Sciatic nerve (tissue), 2 donors: ENCODE measurements at places on chromosomes 1 and 21. TPM values are rescaled to one million over a fixed set of nuclear protein-coding genes. Genes with fewer than 3 reads are reported as not detected.
A peak's percentile ranks its signal among the peaks of the same experiment; 100 is the strongest.

DNA sequence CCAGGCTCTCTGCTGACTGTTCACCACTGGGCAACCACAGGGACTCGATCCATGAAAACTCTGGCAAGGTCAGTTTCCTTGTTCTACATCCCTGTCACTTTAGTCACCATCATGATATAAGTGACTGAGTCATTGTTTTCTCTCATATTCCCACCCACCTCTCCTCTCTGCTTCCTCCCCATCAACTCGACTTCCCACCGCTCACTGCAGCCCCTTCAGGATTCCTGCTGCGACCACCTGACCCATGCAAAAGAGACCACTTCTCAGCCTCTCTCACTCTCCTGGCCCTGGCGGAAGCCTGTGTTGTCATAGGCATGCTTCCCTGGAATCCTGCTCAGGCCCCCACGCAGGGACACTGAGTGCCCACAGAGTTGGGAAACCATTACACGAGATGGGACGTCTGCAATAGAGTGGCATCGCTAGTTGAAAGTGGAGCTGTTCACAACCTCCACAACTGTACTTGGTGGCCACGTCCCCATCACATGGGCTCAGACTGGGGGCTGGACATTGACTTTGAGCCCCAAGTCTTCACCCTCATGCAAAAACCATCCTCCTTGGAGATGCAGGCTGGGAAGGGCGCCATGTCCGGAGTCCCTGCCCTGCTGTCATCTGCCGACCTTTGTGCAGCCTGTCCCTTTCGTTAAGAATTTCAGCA lies 1.8 kb upstream of the TFF2 start:
- peak; percentile 35 for DNase-seq

KIAA1614 gene
- 14.9 TPM for total RNA-seq

GBP5 gene
- 6.4 TPM for total RNA-seq

CFHR1 gene
- 1.3 TPM for total RNA-seq

TNNI3K gene
- total RNA-seq, result 9.6 TPM

KCNJ15 gene
- total RNA-seq, result 9.3 TPM

DNA sequence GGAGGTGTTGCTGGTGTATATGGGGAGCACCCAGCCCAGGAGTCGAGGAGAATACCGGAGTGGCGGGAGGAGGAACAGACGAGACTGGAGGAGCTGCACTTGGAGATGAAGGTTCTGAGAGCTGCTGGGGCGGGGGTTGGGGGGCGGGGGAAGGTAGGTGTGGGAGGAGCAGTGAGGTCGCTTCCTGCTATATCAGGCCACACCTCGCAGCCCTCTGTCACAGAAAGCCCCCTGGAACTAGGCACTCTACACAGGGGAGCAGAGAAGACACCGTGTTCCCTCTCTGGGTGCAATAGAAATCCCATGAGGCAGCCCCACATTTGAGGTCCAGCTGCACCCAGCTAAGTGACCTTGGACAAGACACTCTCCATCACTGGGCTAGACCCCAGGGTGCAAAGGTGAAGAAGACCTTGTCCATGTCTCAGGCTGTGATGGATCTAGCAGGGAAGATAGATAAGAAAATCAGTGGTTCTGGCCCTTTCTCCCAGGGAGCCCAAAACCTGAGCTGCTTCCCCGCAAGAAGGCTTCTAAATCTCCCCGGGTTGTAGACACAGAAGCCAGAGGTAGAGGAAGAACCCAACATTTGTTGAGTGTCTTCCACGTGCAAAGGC lies 155.8 kb upstream of the EDN2 start:
- DNase-seq, result no peak

DNA sequence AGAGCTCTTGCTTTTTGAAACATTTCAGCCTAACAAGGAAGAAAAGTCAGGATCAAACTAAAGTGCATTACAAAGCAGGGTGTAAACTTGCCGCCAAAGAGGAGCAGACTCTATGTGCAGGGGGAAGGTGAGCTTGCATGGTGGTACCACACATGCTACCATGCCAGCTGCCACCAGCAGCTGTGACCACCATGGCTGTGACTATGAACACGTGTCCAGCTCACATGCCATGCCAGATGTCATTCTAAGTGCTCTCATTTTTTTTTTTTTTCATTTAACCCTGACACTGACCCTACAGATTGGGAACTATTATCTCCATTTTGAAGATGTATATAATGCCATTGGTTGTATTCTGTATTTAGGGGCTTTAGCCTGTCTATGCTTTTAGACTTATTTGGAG lies 79.0 kb downstream of the PCP4 start:
- DNase-seq, result no peak

GRCh38 chr21:33325222-33326067 lies 675 bp downstream of the IFNAR1 start:
- DNase-seq, result peak; percentile 84

- no peak for DNase-seq
Measured at GRCh38 chr1:221638595-221638994, 103.3 kb downstream of the DUSP10 start.

DNA sequence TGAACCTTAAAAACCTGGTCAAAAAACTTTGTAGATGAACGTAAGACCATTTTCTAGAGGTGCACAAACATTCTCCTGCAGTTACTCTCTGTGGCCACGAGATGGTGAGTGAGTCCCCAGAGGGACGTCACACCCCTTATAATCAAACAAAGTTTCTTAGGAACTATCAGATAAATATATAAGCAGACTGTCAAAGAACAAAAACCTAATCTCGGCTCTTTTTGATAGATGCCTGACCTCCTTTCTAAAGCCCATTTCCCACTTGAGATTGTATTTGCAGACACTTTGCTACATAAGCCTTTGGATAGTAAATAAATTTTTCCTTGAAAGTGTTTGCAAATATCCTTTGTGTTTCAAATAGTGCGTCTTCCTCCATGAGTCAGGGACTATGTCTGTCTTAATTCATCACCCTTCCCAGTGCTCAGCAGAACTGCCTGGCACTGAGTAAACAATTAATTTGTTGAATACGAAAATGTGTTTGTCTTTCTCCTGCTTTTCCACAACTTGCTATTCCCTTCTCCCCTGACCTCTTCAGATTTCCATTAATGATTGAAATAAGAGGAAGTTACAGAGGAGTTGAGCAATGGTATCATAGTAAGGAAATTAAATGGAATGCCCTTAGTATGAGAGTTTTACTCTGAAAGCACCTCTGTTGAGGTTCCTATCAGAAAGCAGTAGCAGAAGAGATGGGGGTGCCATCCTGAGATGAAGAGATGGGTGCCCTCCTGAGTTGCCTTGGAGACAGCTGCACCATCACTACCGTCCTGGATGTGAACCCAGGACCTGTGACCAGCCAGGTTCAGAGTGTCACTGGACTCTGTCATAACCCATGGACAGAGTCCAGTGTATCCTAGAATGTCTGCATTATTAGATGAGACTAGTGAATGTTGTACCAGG lies 57.8 kb upstream of the RAVER2 start:
- no peak for DNase-seq

USH2A gene
- total RNA-seq, result 0.04 TPM

MRPL20 gene
- 75.6 TPM for total RNA-seq

SLAMF1 gene
- 0.71 TPM for total RNA-seq

NEXN gene
- 10.6 TPM for total RNA-seq

GRCh38 chr1:111515291-111516004 lies 12.0 kb upstream of the ADORA3 start:
- DNase-seq, result peak; percentile 80

DNA sequence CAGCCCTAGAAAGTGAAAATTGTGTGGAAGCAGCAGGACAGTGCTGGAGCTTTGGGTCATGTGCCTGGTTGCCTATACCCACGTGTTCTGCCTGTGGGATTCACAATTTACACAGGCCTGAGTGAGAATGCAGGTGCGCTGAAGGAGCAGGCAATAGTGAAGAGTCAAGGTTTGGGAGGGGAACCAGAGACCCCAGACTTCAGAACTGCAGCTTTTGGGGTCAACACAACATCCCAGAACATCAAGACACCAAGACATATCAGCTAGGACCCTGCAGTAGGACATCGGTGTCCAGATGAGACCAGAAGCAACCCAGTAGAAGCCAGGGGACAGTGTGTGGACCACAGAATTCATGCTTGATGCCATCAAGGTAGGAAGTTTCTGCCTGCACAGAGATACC lies 29.1 kb upstream of the CNIH3 start:
- DNase-seq, result no peak

GRCh38 chr1:63914706-63915105 lies 140.9 kb downstream of the ROR1 start:
- no peak for DNase-seq

ATP1A4 gene
- 1.2 TPM for total RNA-seq

DNA sequence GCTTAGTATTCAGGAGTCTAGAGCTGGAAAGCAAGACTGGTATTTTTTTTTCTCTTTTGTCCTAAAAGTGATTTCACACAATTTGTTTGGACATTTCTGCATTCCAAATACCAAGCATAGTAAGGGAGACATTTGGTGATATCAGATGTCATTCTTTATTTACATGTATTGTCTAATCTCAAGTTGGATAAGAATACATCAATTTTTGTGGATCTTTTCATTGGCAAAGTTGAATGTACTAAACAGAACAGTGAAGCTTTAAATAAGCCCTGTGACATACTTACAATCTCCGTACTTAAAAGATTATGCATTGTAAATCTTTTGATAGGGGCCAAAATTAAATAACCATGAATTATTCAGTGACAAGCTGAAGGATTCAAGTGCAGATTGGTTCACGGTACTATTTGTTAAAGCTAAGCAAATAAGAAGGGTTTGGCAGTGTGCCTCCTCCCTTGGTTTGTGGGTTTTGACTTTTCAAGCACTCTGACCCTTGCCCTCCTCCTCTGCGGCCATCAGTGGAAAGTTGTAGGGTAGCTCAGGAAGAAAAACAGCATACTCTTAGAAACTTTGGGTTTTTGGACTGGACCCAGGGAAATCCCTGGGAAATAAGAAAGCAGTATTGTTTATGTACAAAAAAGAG lies 663.7 kb downstream of the ADGRL2 start:
- DNase-seq, result peak; percentile 82

DHRS3 gene
- 271 TPM for total RNA-seq

DNA sequence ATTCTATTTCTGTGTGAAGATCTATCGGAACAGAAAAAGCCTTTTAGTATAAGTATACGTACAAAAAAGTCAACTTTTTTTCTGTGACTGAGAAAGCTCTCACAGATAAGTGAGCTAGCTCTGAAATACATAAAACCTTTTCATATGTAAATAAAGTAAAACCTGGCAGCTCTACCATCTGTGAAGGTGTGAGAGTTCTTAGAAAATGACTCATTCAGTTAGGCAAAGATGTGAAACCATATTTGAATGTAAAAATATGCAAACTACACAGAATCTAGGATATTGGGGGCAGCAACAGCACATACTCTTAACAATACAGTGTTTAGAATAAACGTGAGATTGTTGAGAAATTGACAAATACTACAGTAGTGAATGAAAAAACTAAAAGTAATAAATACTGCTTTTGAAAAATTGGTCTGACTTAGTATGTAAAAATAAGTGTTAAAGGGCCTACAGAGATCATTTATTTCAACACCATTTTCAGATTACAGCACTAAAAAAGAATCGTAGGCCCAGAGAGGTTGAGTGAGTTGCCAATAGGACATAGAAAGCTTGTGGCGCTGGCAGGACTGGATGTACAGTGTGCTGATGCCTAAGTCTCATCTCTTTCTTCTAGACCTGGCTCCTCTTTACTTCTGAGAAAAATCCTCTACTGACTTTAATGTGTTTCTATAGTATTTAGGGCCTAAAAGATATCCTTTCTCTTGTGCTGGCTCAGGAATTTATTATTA lies 19.8 kb downstream of the ATP6V1G3 start:
- no peak for DNase-seq

- DNase-seq, result no peak
Measured at GRCh38 chr1:200951016-200951415, 56.3 kb downstream of the INAVA start.

DNA sequence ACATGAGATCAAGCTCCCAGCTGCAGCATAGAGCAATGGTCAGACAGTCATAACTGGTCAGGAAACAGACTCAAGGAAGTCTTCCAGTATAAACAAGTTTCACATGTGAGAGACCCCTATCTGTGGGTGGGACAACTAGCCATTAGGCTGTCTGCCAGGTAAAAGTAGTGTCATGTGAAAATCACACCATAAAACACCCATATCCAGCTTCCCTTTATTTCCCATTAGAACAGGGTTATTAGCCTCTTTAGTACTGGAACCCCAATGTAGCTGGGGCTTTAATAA lies 426.7 kb downstream of the KCNT2 start:
- DNase-seq, result no peak

MARK1 gene
- 9.8 TPM for total RNA-seq

DNA sequence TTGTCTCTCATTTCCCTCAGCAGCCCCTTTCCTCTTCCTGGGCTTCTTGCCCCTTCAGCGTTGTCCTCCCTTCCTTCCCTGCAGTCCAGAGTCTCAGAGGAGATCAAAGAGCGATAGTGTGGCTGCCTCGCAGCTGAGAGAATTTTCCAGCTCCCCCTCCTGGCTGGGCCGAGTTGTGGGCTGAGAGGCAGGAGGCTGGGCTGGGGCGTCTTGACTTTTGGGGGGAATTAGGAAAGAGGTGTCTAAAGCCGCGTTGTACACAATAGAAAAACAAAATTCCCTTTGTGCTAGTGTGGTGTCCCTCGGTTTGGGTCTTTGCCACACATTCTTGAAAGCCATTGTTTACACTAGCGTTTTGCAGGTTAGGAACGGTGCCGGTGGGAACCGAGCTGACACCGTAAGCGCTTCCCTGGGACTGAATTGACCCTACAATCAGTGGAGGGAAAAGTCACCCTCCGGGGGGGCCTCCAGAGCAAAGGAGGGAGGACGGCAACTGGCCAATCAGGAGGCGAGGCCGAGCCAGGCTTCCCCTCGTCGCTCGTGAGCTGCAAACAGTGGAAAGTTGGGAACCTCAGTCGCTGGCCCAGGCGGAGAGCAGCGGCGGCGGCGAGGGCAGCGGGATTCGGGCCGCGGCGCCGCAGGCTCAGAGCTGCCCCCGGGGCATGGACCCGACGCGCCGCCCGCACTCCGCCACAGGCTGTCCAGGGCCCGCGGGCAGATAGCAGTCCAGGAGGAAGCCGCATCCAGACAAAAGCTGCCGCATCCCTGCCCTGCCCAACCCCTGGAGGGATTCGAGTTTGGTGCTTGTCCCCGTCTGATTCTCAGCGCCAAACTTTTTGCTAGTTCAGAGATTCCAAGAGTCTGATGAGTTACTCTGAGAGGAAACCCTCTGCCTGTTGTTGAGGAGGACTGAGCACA lies at the start of gene HMCN1:
TSS of gene HMCN1 (plus strand) at position 574 of the 918 bp plus-strand sequence. CDS start 389 bp downstream, outside the sequence.
- peak; percentile 76 for DNase-seq

MYBPH gene
- total RNA-seq, result not detected

GRCh38 chr21:38134084-38134873 lies 122.5 kb upstream of the KCNJ15 start:
- DNase-seq, result no peak

- no peak for DNase-seq
Measured at GRCh38 chr1:94734963-94735901, 84.9 kb upstream of the SLC44A3 start.

- DNase-seq, result peak; percentile 83
Measured at GRCh38 chr1:155277902-155278688, 832 bp downstream of the HCN3 start.

DARS2 gene
- total RNA-seq, result 10.2 TPM
